Muscle of back (tissue), 13 donors: ENCODE measurements at places on chromosomes 11 and 22.

DNA sequence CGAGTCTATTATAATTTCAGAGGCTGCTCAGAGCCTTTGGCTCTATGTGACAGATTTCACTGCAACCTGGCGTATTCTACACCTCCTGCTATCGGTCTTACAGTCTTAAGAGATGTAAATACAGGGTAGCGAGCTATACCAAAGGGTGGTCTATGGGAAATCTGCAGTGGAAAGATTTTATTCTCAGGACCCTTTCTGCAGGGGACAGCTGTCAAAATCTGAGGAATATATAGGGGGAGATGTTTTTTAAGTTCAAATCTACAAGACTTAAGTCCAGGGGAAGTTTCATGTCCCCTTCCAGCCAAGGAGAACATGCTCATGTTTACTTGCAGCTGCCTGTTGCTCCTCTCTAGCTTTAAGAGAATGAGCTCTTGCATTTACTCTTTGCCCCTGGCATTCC is 62.7 kb downstream of the MICAL2 start:
- DNase-seq, result no peak

- DNase-seq, result no peak
These were observed 8.7 kb downstream of the KMT5B start for GRCh38 chr11:68204402-68204801.

DNA sequence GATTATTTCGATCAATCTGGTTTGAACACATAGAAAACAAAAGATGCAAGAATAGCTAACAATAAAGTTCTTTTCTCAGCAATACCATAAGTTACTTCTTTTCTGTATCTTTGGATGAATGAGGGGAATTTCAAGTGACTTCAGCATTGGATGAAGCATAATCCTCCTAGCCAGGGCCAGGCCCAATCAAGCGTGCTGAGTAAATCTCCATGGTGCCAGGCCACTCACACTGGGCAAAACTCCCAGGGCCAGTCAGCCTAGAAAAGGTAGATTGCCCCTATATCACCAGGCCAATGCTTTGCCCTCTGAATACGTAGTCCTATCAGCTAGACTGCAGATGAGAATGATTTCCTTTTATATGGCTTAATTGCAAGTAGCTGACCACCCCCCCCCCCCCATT is 6.0 kb downstream of the CNTF start:
- no peak for DNase-seq

DNA sequence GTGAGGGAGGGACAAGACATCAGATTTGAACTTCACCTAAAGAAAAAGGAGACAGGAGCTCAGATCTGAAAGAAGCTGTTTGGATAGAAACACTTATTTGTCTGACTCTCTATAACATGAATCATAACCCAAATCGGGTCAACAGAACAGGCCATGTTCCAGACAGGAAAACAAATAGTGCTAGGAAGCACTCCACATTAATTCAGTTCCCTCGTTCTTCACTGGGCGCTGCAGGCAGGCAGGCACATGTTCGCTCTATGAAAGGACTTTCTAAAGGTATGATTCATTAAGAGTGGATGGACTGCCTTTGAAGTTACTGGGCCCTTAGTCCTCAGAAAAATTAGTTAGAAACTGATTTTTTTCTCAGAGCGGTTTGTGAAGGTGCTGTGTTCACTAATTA is 137.5 kb upstream of the TRPC6 start:
- DNase-seq, result no peak
